ENCODE measurements at places on chromosomes 1 and 21.

DNA sequence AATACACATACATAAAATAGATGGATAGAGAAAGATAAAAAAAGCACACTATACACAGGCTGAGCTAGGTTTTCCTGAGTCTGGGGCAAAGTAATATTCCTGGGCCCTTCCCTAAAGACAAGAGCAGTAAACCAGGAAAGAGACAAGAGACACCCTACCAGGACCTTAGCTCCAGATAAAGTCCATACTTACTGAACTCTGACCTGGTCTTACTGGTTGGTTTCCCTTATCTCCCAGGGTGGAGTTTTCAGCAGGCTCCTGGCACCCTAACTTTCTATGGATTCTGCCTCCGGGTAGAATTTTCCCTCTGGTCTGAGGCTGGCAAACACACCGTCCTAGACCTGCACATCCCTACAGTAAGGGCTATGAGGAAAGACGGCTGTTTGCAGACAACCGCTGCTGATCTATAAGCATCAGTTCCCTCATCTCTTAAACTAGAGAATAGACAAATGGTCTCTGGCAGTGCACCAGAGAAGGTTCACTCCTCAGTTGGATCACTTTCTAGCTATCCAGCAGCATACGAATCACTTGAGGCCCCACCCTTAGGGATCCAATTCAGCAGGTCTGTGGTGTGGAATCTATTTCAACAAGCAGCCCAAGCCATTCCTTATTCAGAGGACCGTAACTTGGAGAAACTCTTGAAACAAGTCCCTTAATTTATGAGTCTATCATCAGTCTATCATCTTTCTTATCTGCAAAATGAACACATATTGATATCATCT is 52.0 kb downstream of the ARHGEF11 start:
- no peak for DNase-seq

DNA sequence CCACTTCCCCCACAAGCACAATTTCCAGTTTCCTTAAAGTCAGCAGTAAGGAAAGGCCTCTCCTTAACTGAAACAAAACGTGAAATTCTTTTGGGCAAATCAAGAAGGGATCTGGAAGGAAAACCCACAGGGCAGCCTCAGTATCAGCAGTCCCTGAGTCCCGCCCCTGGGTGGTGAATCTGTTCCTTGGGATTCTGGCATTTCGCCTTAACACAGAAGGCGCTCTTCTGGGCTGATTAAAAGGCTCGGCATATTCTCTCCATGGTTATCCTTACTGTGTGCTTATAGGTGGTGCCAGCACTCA is 12.2 kb upstream of the RAB4A start:
- DNase-seq = no peak

DNA sequence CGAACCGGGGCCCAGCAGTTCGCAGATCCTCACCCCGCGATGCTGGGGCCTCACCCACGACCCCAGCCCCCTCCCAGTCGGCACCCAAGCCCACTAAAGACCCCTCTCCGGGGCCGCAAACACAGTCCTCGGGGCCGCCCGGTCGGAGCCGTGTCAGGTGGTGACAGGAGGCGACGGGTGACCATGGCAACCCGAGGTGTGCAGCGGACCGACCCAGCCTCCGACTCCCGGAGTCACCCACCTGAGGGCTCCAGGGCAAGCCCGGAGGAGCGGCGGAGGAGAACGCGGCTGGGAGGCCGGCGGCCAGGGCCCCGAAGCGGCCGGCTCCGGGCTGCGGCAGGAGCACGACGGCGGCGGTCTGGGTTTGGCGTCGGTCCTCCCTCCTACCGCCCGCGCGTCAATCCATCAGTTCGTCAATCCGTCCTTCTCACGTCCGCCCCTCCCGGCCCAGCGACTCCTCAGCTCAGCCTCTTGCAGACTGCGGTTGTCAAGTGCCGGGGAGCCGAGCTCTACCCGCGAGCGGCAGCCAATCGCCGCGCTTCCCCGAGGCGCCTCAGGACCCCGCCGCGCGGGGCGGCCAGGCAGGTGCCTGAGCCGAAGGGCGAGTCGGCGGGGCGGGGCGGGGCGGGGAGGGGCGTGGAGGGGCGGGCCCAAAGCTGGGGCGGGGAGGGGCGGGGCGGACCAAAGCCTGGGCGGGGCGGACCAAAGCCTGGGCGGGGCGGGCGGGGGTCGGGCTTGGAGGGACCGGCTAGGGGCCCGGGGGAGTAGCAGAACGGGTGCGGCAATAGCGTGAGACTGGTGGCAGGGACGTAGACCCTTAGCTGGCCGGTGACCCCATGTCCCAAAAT is at the start of gene WDR47:
WDR47 (minus strand) TSS at position 482 of the 848 bp plus-strand sequence. CDS start 18,590 bp downstream, outside the sequence.
- DNase-seq = peak; percentile 98

- DNase-seq = no peak
Observed at GRCh38 chr1:156693848-156694689, 11.3 kb downstream of the CRABP2 start.

DNA sequence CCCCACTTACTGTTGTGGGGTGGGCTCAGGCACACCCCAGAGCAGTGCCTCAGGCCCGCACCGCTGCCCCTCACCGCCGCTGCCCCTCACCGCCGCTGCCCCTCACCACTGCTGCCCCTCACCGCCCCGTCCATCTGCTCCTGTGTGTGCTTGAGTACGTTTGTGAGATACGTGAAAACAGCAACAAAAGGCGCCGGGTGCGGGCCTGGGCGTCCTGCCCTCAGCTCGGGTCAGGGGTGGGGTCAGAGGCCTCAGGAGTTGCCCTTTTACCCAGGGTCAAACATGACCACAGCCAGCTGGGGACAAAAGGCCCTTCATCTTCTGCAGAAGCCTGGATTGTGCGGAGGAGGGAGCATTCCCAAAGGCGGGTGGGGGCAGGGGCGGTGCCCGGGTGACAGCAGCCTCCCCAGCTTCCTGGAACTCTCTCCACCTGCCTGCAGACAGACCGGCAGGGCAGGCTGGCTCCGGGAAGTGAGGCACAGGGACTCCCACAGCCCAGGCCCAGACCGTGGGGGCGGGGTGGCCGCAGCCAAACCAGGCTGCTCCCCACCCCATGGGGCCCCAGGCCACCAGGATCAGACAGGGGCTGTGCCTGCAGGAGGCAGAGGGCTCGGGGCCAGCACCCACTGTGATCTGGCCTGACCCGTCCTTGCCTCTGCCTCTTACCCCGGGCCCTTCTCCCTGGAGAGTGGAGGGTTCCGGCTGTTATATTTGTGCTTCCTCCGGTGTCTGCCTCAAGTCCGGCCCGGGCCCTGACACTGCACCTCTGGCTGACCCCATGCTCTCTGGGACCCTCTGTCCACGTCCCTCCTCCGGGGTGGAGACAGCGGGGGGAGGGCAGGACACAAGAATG is 2.3 kb upstream of the VWA1 start:
- peak; percentile 38 for DNase-seq

DNA sequence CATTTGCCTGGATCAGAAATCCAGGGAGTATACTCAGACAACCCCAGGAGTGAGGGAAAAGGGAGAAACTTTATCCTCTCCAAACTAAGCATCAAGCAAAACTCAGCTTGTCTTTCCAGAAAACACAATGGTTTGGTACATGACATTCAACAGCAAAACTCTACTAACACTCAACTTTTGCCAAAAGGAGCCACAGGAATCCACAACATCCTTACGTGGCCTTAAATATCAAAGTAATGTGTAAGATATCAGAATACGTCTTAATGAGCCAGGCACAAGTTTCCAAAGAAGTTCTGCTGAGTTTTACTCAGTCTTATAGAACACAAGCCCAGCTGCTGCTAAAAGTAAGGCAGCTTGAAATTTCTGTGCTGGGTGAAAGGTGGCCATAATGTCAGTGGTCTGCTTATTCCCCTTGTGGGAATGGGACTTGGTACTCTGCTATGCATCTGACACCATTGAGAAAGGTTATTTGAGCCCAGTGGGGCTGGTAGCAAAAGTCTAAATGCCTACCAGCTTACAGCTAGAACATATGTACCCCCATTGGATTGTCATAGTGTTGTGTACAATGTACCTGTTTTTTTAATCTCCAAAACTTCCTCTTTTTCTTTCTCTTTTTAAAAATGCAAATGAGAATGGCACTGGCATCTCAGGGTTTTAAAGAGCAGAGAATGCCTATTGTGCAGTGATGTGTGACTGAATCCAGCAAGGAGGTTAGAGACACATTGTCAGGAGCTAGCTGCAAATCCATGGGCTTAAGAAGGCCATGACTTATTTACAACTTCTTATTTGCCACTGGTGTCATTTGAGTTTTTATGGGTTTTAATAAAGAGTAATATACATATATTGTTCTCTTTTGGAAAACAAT is 62.0 kb upstream of the ST6GALNAC3 start:
- DNase-seq = no peak

DNA sequence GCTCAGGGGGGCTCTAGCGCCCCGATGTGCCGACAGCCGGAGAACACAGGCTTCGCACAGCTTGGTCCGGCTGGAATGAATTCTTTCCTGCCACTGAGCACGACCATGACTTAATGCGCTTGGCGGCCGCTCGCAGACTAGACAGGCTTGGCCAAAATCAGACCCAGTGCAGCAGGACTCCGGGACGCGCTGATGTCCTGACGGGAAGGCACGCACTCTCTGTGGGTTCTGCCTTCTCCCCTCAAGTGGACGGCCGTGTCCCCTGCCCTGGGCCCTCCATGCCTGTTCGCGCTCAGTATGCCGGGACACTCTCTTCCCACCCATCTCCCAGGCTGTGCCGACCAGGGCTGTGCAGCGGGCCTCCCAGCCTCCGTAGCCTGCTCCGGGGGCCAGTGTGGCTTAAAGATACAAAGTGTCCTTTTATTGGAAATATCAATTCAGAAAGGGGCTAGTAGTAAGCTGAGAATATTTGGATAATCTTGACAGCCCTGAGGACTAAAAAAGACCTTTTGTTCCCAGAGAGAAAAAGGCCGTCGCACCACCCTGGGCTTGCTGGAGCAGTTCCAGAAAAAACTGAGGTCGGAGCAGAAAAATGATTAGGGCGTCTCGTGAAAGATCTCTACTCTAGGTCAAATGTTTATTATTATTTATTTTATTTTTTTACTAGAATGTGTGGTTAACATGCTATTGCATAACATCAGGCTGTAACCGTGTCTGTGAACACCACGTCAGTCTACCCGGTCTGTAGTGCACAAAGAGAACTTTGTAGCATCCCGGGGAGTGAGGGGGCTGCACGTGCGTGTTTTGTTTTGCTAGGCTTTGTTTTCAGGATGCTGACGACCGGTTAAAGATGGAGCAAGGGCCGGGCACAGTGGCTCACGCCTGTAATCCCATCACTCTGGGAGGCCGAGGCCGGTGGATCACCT is 88.1 kb upstream of the ARHGEF16 start:
- peak; percentile 70 for DNase-seq

DNA sequence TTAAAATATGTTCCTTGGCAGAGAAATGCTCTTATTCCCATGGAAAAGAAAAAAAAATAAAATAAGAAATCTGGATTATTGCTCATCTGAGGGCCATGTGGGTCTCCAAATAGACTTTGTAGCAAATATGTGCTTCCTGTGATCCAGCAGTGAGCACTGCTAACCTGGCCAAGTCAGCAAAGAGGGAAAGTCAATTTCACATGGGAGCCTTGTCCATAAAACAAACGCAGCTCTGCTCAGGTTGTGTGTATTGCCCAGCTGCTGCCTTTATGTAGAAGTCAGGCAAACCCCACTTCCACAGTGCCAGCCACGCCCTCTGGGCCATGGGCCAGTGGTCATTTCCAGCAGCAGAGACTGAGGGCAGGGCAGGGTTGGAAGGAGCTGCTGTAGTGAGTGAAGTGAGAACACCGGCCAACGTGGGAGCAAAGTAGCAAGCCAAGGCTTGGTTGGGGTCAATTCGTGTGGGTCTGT is 174.3 kb downstream of the LYPLAL1 start:
- peak; percentile 42 for DNase-seq

DNA sequence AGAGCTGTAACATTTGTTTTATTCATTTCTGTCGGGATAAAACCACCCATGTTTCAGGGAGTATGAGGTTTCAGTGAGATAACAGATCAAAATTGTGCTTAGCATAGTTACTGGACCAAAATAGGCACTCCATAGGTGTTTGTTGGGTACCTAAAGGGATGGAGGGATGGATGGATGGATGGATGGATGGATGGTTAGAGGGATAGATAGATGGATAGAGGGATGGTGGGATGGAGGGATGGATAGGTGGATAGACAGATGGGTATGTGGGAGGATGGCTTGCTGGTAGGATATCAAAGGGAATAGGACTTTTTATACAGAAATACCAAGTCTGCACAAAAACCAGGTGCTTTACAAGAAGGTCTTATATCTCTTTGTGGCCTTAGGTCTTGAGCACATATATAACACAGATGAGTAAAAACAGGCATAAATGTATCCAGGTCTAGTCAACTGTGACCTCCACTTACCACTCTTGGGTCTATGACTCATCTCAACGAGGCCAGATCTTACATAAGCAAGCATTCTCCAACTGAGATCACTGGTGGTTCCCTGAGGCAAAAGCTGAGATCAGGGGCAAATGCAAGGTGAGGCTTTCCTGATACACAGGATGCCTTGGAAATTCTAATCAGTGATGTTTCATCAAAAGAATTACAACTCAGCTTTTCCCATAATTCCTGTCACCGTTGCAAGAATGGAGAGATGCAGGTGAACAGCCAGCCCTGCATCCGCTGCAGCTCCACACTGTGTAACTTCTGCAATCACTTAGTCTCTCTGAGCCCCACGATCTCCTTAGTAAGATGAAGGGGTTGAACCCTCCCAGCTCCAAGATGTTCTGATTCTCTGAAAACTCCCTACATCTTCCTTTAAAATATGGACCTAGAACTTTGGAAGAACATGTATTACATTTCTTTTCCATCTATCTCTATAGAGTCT is 32.0 kb downstream of the PTAFR start:
- no peak for DNase-seq

DNA sequence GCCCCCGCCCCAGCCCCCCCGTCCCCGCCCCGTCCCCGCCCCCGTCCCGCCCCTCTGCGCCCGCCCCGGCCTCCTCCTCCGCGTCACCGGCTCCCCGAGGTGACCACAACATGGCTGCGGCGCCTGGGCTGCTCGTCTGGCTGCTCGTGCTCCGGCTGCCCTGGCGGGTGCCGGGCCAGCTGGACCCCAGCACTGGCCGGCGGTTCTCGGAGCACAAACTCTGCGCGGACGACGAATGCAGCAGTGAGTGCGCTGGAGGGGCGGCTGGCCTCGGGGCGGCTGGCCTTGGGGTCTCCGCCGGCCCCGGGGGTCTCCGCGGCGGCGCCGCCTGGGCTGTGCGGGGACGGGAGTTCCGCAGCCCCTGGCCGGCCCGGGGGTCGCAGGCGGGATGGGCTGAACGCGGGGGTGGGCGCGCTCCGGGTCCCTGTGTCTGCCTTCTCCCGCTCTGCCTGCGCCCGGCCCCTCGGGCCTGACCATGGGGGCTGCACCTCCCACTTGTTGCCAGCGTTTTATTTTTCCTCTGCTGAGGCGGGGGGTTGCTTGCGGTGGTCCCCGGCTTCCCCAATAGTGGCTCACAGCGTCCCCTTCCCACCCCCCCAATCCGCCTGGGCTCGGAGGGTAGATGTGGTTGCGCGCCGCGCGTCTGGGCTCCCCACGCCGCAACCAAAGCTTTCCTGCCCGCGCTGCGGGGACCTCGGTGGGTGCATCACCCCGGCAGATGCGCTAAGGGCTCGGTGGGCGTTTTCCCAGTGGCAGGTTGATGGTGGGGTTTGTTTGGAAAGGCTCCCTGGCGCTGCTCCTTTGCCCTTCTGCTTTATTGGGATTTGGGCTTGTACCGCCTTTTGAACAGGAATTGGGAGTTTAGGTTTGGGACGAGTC is at the start of gene MIA3:
MIA3 (plus strand) TSS at position 97 of the 879 bp plus-strand sequence; CDS start at position 111, 14 bp downstream.
- peak; percentile 87 for DNase-seq
